ENCODE measurements at places on chromosomes 1 and 21. TPM values are rescaled to one million over a fixed set of nuclear protein-coding genes. Genes with fewer than 3 reads are reported as not detected.

The ARHGAP30 gene
- total RNA-seq = 0.14 TPM

The KCNQ4 gene
- 0.27 TPM for total RNA-seq

The GUCA2B gene
- not detected for total RNA-seq

The TP73 gene
- 0.61 TPM for total RNA-seq

The KIF26B gene
- 0.06 TPM for total RNA-seq

The FCRL4 gene
- total RNA-seq = not detected

The TFF1 gene
- total RNA-seq = 26.7 TPM

The GPA33 gene
- total RNA-seq = not detected
